Testis (tissue), 5 donors: ENCODE measurements at places on chromosomes 6 and 20. TPM values are rescaled to one million over a fixed set of nuclear protein-coding genes. Genes with fewer than 3 reads are reported as not detected.
A peak's percentile ranks its signal among the peaks of the same experiment; 100 is the strongest.

DNA sequence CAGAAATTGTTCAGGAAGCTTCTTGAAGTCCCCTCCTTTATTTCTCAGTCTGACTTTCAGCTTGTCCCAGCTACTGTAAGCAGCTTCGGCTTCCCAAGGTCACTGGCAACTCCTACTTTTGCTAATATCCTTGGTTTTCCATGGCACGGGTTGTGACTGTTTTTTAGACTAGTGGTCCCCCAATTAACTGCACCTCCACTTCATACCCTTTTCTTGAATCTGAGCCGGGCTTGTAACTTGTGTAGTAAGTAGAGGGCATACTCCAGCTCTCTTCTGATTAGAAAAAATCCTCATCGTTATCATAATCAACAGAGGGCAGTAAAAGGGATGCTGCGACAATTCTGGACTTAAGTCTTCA, 162.3 kb upstream of the TNFAIP3 start:
- peak; percentile 31 for DNase-seq

DNA sequence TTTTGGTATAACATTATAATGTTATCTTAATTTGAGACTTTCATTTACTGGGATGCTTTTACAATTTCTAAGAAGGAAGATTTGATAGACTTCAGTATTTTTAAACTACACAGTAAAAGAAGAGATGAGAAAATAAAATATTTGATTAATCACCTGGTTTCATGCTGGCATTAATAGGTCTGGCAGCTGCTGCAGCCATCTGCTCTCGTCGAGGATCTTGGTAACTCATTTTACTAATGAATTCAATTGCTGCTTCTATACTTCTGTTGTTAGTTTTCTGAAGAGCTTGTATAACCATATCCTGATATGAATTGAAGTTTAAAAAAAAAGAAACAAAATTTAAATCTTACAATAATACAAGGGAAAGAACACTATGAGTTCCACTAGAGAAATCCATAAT, 23.0 kb downstream of the LATS1 start:
- no peak for DNase-seq

GRCh38 chr6:53928641-53929040, 133.8 kb downstream of the LRRC1 start:
- no peak for DNase-seq

The LAMA5 gene
- total RNA-seq, result 121 TPM

- DNase-seq, result peak; percentile 7
These were observed 3.0 kb upstream of the SDCBP2 start for GRCh38 chr20:1331801-1332453.

The SLC22A1 gene
- total RNA-seq, result 1.7 TPM

The SALL4 gene
- total RNA-seq, result 27.8 TPM

GRCh38 chr20:64214952-64215351, 40.6 kb upstream of the PCMTD2 start:
- DNase-seq, result no peak

GRCh38 chr6:141580988-141581552, 551.7 kb upstream of the GJE1 start:
- DNase-seq, result no peak

The ANKEF1 gene
- 14.4 TPM for total RNA-seq

DNA sequence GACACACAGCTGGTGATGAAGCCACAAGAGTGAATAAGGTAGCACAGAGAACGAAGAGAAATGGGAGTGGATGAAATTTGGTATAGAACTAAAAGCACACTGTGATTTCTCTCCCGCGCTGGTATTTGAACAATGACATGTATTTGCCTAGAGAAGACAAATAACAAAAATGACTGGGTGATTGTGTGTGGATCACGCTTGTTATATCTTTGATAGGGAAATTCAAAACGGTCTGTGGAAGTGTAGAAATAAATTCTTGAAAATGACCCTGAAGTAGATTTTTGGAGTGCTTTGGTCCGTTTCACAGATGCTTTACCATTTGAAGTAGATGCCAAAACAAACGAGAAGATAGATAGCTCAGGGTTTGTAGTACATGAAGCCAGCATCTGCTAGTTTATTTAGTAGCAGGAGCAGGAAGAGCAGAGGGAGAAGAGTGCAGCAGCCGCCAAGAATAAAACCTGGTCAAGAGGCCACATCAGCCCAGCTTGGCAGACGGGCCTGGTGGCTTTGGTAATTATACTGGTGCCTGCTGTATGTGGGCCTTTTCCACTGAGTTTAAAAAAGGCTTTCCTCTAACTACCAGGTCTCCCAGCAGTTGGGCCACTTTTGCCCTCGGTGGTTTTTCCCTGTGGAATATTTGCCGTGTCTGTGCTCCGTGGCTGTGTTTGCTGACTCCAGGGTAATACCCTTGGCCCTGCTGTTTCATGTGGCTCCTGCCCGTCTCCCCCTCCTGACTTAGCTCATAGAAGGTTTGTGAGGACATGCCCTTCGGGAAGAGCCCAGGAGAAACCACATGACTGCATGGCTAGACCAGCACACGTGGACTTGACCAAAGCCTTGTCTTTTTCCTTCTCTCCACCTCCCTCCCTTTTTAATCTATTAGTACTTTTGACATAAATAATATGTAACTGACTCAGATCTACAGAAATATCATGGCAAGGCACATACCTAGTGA, 294.0 kb downstream of the SOX4 start:
- no peak for DNase-seq

DNA sequence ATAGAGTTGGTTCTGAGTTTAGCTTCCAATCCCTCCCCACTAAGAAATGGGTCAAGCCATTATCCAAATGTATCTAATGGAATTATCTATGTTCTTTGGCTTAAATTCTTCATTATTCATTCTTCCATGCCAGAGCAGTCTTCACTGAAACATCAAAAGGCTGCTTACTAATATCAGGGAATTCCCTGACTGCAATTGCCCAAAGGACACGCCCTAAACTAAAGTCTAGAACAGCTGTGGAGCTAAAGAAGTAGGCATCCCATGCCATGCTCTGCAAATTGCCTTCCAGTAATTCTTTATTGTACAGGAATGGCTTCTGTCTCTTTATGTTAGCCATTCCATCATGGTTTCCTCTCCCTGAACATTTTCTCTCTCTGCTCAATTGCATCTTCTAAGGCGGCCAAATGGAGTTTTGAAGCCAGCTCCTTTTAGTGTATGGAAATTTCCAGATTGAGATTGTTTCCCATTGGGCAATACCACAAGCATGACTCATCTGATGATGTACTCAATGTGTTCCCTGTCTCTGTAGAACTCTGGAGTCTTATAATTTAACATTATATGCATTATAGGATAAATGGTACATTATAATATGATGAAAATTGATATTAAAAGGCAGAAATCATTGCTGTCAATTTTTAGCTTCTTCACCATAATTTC, 28.8 kb upstream of the TSHZ2 start:
- DNase-seq, result no peak

DNA sequence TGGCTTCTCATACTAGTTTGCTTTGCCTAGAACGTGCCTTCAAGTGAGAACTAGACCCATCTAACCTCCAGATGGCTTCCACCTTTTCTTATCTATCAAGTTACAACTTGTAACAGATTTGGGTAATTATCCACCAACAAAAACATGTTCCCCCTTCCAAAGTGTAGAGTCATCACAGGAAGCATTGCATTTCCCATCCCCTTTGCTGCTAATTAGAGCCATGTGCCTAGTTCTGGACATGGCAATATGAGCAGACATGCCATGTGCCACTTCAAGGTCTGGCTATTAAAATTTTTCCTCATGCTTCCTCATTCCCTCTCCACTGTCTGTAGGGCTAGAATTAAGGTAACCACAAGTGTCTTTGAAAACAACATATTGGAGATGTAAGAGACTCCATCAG, 814.4 kb downstream of the TENT5A start:
- DNase-seq, result no peak

DNA sequence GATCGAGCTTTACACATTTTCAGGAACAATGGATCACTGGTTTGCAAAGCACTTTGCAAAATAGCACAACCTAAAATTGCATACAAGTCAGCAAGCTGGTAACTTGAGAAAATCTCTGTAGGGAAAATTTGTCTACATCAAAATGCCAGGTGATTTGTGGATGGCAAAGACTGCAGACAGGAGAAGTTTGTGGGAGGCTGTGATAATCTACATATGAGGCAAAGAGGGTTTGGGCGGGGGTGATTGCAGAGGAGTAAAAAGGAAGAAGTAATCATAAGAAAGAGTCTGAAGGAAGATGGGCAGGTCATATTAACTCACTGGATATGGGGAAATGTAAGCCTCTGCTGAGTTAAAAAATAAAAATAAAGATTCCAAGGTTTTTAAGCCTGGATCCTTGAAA, 166.3 kb upstream of the STXBP5 start:
- DNase-seq, result no peak

The CRISP1 gene
- total RNA-seq, result 0.55 TPM

DNA sequence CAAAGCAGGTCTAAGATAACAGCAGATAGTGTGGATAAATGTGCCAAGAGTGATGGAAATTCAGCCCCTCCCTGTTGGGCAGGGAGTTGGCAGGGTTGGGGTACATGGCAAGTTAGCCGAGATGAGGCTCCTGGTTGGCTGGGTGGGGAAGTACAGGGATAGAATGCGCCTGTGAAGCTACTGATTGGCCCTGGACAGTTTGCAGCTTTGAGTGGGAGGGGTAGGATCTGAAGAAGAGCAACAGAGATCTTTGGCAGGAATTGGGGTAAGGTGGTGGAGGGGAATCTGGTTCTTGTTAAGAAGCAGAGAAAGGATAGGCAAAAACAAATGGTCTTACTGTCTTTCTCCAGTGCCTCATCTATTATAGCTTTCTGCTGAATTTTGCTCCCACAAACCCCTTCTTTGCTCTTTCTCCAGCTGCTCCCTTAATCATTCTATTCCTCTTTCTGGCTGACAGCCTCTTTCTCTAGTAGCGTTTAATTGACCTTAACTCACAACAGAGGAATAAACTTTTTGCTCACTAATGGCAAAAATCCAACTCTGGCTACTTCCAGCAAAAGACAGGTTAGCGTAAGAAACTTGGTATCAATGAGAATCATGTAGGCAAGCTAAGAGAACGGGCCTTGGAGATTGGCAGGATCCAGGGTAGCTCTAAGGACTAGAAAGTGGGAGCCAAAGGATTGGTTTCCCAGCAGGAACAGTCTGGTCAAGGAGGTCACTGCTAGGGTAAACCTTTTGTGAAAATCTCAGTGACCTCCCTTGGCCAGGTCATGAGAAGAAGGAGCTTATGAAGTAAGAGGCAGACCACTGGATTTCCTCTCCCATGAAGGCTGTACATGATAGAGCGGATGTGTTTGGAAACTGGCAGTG, 86.3 kb upstream of the CARMIL1 start:
- DNase-seq, result peak; percentile 25

DNA sequence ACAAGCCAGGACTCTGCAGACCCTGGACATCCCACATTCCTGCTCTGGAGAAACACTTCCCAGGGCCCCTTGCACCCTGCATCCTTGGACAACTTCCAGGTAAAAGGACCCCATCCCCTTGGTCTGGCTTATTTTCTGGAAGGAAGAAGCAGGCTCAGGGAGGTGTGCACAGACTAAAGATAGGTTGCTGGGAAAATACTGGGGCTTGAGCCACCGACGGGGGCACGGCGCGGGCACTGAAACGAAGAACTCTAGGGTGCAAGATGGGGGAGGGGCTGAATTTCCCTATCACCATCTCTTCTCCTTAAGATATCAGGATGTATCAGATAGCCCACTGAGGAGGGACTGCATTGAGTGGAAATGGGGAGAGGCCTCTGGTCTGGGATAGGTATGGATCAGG, 805 bp downstream of the FRS3 start:
- DNase-seq, result no peak

GRCh38 chr6:23659125-23659524, 466.9 kb upstream of the NRSN1 start:
- peak; percentile 49 for DNase-seq

DNA sequence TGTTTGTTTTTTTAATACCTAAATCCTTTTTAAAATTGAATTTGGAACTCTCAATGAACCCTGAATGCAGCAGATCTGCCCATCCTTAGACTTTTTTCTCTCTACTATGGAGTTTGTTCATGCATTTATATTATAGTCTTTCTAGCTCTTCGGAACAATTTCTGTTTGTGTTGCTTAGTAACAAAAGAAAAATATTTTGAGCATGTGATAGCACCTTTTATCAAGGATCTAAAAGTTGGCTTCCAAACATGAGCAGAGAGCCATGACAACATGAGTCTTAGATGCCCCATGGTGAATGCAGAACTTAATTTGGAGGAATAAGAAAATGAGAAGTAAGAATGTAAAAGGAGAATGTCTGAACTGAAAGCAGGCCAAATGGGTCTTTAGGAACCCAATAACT, 133.7 kb downstream of the EDN1 start:
- no peak for DNase-seq
